Endothelial cell of umbilical vein (primary cell): ENCODE measurements at places on chromosomes 3 and 15. TPM values are rescaled to one million over a fixed set of nuclear protein-coding genes. Genes with fewer than 3 reads are reported as not detected.

- H3K4me1 ChIP-seq, result no peaks in the 10 kb centered on the region
- H3K27ac ChIP-seq, result no peak overlapping the region
- H3K27me3 ChIP-seq, result peaks cover 12% of the 10 kb centered on the region
- no peak for DNase-seq
Measured at GRCh38 chr15:43249236-43249635, 17.5 kb downstream of the TGM5 start.

Gene NLGN1
- 7.9 and 8.1 TPM in 2 replicates for polyA plus RNA-seq

Gene ACAD11
- 13.1 and 17.9 TPM in 2 replicates for polyA plus RNA-seq

GRCh38 chr3:163556813-163557523 is 1521.3 kb downstream of the SI start:
- no peaks in the 10 kb centered on the region for H3K4me1 ChIP-seq
- DNase-seq, result no peak
- H3K36me3 ChIP-seq, result no peaks in the 10 kb centered on the region
- H3K27me3 ChIP-seq, result no peaks in the 10 kb centered on the region
- H3K4me3 ChIP-seq, result no peak overlapping the region
- no peak overlapping the region for H3K27ac ChIP-seq

- no peaks in the 10 kb centered on the region for H3K36me3 ChIP-seq
- peaks cover 48% of the 10 kb centered on the region for H3K27me3 ChIP-seq
- H3K27ac ChIP-seq, result no peak overlapping the region
- no peak for DNase-seq
- H3K4me1 ChIP-seq, result no peaks in the 10 kb centered on the region
- no peak overlapping the region for H3K4me3 ChIP-seq
Measured at GRCh38 chr3:184491011-184491576, 70.5 kb upstream of the EPHB3 start.

DNA sequence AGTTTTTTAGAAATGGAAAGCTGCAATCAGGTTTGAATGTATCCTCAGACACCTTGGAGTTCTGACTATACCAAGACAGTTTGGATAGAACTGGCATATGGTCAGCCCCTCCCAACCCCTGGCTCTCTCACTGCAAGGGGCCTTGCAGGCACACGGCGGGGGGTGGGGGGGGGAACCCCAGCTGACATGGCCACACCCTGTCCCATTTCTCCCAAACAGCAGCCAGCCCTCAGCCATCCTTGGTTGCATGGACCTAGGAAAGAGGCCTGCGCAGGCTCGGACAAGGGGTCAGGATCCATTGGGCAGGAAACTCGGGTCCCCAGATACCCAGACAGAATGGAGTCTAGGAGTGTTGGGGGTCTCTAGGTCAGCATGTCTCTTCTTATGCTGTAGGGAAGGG is 14.5 kb downstream of the CAND2 start:
- no peak for DNase-seq
- H3K4me1 ChIP-seq, result peaks cover 8% of the 10 kb centered on the region
- no peaks in the 10 kb centered on the region for H3K36me3 ChIP-seq
- no peak overlapping the region for H3K27ac ChIP-seq
- no peak overlapping the region for H3K4me3 ChIP-seq
- H3K27me3 ChIP-seq, result no peaks in the 10 kb centered on the region

- H3K27me3 ChIP-seq, result no peaks in the 10 kb centered on the region
- no peak overlapping the region for H3K27ac ChIP-seq
- H3K4me1 ChIP-seq, result peaks cover 7% of the 10 kb centered on the region
- no peaks in the 10 kb centered on the region for H3K36me3 ChIP-seq
- DNase-seq, result no peak
Measured at GRCh38 chr15:32872621-32873283, 154.9 kb downstream of the GREM1 start.

Gene FETUB
- polyA plus RNA-seq, result not detected in 2 replicates

GRCh38 chr3:157074490-157074889 is 85.5 kb downstream of the CCNL1 start:
- H3K4me3 ChIP-seq, result no peak overlapping the region
- H3K27ac ChIP-seq, result no peak overlapping the region
- no peaks in the 10 kb centered on the region for H3K36me3 ChIP-seq
- no peaks in the 10 kb centered on the region for H3K27me3 ChIP-seq
- H3K4me1 ChIP-seq, result no peaks in the 10 kb centered on the region

DNA sequence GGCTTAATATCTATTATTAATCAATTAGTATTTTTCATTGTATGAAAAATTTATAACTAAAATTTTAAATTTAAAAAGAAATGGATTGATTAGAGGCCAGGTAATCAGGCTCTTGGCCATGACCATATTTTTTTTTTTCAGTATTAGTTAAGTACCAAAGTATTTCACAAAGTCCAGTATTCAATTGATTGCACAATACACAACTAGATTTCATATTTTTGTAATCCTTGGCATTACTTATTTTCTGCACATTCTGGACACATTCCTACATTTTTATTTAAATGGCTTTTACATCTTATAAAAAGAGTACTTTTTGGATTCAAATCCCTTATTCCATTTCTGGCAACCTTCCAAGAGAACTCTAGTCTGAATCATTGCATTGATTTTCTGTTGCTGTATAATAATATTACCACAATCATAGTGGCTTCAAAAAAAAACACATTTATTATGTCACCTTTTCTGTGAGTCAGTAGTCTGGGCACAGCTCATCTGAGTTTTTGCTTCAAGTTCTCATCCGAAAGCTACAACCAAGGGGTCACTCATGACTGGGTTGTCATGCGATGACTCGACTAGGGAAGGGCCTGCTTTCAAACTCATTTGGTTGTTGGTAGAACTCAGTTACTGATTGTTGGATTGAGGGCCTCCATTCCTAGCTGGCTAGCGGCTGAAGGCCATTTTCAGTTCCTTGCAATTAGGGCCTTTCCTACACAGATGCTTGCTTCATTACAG is 90.7 kb downstream of the CNTN6 start:
- no peaks in the 10 kb centered on the region for H3K36me3 ChIP-seq
- DNase-seq, result no peak
- H3K4me3 ChIP-seq, result no peak overlapping the region
